ENCODE measurements at places on chromosomes 6 and 20.
A peak's percentile ranks its signal among the peaks of the same experiment; 100 is the strongest.

DNA sequence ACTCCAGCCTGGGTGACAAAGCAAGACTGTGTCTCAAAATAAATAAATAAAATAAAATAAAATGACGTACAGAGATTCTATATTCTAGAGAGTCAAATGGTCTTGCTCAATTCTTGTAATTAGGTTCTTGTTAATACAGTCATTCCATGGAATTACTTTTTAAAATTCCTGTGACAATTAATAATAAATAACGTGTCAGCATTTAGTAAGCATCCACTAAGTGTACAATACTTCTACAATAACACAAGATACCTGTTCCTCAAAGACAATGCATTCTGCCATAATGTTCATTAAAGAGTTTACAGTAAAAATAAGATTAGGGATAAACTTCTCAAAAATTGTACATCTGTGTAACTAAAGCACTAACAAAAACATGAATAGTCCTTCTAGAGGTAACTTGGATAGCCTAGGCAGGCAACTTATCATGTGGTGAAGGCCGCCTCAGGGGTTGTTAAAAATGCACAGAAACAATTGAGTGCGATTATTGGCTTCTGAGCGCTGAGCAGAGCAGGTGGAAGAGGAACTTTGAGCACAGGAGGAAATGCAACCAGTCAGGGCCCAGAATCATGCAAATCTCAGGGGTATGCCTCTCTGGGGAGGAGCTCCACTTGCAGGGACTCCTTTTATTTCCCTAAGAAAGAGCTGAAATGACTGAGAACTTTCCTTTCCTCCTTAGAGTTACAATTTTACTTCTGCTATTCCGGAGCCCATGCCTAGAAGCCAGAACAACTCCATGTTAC, 37.1 kb downstream of the QRSL1 start:
- H3K4me3 ChIP-seq = no peak overlapping the region
- peaks cover 47% of the 10 kb centered on the region for H3K36me3 ChIP-seq

DNA sequence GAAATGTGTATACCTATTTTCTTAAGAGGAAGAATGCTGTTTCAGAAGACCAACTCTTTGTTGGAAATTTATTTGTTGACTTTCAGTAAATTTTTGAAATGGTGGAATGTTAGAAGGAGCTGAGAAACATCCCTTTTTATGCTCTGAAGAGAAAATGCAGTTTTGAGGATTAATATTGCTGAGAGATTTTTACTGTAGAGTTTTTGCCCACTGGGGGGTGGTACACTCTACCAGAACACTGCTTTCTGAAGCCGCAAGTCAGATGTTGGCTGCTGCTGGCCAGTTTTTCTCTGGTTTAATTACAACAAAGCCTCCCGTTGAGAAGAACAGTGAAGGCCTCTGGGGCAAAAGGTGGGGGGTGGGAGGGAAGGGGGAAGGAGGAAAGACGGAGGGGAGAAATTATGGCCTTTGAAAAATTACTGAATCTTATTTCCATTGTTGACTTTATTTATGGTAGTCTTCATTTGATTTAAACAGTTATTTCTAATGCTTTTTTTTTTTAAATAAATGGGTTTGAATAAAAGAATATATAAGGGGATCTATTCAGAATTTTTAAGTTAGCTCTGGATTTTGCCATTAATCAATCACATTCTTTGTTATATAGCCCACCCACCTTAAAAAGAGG, 3.0 kb downstream of the FLRT3 start:
- H3K27ac ChIP-seq = no peak overlapping the region
- no peak overlapping the region for H3K4me3 ChIP-seq
- H3K4me1 ChIP-seq = peaks cover 15% of the 10 kb centered on the region
- H3K27me3 ChIP-seq = no peaks in the 10 kb centered on the region
- H3K36me3 ChIP-seq = no peaks in the 10 kb centered on the region
- DNase-seq = no peak

DNA sequence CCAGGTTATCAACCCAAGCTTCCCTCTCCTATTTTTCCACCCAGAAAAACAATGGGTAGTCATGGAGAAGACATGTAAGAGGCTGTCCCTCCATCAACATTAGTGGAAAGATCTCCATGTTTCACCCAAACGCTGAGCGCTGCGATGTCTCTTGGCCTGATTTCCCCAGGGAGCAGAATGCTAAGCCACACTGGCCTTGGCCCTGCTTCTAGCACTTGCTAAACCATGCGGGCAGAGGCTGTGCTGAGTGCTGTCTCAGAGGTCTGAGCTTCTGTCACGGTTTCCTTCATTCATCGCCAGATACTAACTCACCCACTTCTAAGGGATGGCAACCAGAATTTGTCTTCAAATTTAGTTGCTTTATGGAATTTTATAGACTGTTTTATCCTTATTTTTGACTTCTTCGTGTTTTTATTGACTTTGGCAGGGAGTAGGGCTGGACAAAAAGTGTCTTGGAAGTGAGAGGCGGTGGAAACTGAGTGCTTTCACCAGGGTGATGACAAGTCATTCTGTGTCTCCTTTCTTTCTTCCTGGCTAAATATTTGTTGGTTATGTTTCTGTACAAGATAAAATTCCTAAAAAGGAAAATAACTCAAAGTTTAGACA, 181.4 kb upstream of the UST start:
- no peaks in the 10 kb centered on the region for H3K36me3 ChIP-seq
- no peaks in the 10 kb centered on the region for H3K4me1 ChIP-seq
- H3K4me3 ChIP-seq = peak overlapping the region; percentile 7
- no peaks in the 10 kb centered on the region for H3K27me3 ChIP-seq
- DNase-seq = no peak

DNA sequence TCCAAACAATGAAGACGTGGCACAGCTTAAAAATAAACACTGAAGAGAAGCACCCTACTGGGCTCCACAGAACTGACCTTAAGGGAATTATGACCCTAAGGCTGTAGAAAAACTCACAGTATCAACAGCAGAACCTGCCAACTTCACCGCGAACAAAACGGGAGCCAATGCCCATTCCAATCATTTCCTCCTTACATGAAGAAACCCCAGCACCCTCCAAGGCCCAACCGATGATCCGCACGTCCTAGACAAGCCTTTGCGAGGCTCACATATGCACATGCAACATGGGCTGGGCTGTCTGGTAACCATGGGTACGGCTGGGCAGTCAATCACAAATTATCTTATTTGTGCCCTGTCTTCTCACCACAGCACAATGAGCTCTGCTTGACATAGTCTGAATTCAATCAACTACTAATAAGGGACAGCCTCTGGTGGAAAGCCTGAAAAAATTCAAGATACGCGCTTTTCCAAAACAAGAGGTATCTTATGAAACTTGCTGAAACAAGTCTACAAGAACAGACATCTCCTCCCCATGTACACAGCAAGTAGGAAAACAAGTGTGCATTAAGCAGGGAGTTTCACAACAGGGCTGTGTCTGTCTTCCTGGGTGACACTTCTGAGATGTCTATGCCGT, 1.7 kb downstream of the DIDO1 start:
- no peaks in the 10 kb centered on the region for H3K27me3 ChIP-seq
- H3K36me3 ChIP-seq = no peaks in the 10 kb centered on the region
- peaks cover 82% of the 10 kb centered on the region for H3K4me1 ChIP-seq
- DNase-seq = no peak
- H3K27ac ChIP-seq = peak overlapping the region; percentile 94
- peak overlapping the region; percentile 82 for H3K4me3 ChIP-seq

All from tibial artery (tissue), 4 donors.